ENCODE measurements at places on chromosomes 1 and 21.

DNA sequence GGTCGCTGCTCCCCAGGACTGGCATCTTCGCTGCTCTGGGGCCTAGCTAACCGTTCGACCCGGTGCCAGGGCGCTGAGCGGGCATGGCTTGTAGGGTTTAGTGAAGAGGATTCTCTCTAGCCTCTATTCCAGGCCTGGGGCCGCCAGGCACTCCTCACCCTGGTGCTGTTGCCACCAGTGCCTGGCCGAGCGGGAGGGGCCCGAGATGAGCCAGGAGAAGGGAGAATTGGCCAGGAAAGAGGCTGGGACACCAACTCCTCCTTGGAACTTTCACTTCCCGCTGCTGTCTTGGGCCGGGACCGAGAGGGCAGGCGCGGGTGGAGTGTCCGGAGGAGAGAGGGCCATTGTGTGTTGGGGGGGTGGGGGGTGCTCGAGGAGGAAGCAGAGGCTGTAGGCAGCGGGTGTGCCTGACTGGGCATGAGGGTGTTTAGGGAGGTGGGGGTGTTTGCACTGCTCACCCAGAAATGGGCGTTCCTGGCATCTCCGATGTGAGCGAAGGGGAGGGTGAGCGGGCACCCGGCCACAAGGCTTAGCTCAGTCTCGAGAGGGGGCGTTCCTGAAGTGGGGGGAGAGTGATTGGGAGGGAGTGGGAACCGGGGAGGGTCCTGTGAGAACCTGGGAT, 772 bp downstream of the ADAM15 start:
- DNase-seq = no peak

DNA sequence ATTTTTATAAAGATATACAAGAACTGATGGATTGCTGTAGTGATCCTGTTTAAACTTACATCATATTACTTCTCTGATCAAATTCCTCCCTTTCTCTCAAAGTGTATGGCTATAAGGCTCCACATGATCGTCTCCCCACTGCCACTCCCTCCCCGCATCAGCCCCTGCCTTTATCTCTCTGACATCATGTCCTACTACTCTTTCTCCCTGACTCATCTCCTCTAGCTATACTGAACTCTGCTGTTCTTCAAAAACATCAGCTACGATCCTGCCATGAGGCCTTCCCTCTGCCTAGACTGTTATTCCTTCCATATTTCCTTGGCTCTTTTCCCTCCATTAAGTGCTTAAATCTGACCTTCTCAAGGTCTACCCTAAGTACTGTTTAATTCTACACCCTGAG, 22.8 kb downstream of the HFM1 start:
- DNase-seq = no peak

DNA sequence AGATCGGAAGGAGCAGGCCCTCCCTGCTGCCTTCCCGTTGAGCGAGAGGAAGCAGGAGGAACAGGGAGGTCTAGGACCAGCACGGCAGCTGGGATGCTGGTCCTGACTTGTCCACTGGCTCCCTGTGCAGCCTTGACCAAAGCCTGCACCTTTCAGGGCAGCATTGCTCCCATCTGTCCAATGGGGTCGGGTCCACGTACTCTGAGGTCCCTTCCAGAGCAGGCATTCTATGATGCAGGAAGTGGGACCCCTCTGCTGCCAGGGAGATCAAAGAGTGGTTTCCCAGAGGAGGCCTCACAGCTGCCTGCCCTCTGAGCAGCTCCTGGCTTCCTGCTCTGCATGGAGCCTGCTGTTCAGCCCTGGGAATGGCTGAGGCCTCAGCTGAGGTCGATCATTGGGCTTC, 21.7 kb upstream of the ZNF362 start:
- no peak for DNase-seq

DNA sequence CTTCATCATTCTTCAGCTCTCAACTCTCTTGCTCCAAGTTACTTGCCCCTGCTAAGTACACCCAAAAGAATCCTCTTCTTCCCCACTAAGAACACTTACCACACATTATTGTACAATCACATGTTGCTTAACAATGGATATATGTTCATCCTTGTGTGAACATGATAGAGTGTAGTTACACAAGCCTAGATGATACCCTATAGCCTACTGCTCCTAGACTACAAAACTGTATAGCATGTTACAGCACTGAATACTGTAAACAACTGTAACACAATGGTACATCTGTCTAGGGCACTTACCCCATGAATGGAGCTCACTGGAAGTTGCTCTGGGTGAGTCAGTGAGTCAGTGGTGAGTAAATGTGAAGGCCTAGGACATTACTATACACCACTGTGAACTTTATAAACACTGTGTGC, 77.4 kb downstream of the RERE start:
- no peak for DNase-seq

DNA sequence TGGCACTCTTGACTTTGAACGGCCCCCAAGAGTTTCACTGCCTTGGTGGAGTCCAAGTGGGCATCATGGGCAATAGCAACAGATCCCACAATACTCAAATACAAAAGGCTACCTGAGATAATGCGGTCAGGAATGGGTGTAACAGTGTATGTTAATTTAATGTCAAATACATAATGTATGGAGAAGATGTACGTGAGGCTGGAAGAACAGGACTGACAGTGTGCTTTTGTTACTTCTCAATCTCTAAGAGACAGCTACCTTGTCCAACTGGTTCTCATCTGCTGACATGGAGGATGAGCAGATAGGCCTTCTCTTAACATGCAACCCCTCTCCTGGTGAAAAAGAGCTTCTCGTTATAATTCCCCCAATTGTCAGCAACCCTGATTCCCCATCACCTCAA, 167.2 kb downstream of the APP start:
- no peak for DNase-seq

DNA sequence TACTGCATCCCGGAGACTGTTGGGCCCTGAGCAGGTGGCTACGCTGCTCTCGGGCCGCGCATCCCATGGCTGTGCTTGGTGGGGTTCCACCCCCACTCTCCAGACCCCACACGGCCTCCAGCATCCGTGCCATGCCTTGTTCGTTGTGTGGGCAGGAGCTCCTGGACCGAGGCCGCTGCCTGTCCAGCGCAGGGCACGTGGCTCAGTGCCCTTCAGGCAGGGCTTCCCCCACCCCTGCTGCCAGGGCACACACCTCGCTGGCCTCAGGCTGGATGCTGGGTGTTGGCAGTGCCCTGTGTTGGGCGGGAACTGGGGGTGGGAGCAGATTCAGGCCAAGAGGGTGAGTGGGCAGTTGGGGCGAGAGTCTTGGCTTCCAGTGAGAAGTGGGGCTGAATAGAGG, 9.9 kb downstream of the PRKCZ start:
- no peak for DNase-seq

- peak; percentile 45 for DNase-seq
These were observed 118.9 kb upstream of the COL6A1 start for GRCh38 chr21:45862543-45863207.

- DNase-seq = no peak
These were observed 7.2 kb downstream of the LRP8 start for GRCh38 chr1:53320646-53321045.

- peak; percentile 74 for DNase-seq
These were observed 18.3 kb upstream of the PPIE start for GRCh38 chr1:39720094-39720999.

DNA sequence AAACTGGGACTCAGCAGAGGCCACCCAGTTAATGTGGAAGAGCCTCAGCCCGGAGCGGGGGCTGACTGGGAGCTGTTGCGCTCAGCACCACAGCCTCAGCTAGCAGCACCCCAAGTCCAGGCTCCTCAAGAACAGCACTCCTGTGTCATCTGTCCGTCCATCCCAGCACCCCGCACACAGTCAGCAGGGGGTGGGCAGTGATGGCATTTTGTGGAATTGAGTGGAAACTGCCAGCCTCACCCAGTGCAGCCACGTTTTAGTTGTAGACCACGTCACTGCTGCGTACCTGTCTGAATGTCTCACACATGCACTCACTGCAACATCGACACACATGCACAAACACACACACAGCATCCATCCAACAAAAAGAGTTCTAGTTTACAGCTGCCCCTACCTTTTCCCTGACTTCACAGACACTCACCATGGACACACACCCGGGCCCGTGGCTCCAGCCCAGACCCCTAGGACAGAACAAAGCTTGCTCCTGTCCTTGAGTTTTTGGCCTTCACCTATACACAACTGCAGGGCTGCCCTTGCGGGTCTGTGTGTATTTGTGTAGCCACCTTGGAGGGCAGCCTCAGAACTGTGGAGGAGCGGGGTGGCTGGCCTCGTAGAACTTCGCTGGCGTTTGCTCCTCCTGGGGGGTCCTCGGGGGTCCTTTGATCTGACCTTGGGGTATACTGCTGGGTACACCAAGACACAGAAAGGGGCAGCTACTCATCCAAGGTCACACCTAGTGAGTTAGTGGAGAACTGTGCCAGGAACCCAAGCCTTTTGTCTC, 5.2 kb downstream of the KCNQ4 start:
- DNase-seq = no peak

DNA sequence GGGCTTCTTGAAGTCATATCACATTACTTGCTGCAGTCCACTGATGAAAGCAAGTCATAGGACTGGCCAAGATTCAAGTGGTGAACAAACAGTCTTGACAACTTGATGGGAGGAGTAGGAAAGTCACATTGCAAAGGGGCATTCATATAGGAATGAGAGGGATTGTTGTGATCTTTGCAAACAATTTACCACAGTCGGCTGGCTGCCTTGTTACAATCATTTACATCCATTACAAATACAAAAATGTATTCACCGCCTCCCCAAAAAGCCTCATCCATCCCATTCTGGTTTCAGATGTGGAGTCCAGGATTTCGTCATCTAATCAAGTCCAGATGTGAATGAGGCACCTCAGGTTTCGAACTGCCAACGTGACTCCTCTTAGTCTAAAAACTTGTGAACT, 26.8 kb downstream of the GORAB start:
- no peak for DNase-seq

- peak; percentile 71 for DNase-seq
These were observed 610 bp upstream of the HES4 start for GRCh38 chr1:1000357-1001056.

DNA sequence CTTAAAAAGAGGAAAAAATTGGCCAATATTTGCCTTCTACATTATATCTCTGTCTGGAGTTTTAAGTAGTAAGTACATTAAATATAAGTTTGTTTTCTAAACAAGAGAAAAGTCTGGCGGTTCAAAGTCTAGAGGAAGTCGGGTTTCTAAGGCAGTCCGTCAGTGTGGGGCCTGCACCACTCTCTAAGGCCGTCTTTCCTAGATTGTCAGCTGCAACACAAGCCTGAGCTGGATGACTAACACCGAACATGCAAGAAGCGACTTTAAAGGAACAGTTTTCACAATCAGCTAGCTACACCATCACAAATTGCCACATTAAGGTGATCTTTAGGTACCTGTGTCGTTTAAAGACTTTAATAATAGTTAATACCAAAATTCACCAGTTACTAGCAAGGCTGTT, 19.6 kb downstream of the CCSAP start:
- no peak for DNase-seq

DNA sequence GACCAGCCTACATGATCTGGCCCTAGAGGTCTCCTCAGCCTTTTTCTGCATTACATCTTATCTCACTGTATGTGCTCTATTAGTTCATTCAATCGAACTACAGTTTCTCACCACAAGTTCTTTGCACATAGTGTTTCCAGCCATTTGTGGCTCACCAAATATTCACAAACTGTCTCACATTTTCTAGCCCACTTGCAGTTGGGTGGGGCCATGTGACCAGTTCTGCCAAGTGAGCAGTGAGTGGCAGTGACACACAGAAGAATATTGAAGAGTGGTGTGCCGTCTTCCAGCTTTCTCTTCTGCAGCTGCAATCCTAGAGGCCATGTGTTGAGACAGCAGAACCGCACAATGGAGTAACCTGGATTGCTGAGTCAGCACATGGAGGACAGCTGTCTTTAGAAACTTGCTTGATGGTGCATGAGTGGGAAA, 103.2 kb upstream of the ZNF644 start:
- DNase-seq = peak; percentile 46

DNA sequence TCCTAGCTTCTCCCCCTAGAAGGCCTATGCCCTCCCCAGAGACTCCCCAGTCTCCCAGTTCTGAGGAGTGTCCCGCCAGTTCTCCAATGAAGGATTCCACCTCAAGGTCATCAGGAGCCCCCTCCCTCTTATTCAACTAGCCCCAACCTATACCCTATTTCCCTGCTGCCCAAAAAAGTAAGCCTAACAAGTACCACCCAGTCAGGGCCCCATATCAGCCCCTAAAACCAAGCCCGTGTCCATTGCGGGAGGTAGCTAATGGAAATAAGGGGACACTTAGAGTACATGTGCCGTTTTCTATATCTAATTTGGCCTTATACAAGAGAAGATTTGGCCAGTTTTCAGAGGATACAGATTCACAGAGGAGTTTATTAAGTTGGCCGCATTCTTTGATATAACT, 416.2 kb downstream of the MATN1 start:
- DNase-seq = no peak

DNA sequence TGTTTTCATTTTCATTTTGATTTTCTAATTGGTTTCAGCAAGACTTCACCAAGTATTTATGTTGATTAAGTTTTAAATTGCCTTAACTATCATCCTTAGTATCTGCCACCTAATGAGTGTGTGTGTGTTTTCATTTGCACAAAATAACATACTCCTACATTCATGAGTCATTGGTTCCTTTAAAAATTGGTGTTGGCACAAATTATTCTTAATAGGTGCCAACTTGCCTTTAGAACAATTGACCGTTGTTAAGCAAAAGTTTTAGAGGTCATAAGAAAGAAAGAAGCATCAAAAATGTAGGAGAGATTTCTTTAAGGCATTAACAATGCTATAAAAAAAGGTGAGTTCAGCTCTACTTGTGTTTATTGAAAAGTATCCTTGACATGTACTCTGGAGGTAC, 77.5 kb downstream of the FNBP1L start:
- no peak for DNase-seq

DNA sequence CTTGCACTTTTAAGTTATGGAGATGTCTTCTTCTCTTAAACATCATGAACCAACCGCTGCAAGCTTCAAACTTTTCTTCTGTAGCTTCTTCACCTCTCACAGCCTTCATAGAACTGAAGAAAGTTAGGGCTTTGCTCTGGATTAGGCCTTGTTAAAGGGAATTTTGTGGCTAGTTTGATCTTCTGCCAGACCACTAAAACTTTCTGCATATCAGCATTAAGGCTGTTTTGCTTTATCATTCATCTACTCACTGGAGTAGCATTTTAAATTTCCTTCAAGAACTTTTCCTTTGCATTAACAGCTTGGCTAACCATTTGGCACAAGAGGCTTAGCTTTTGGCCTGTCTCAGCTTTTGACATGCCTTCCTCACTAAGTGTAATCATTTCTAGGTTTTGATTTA, 43.0 kb upstream of the RGL1 start:
- DNase-seq = no peak

DNA sequence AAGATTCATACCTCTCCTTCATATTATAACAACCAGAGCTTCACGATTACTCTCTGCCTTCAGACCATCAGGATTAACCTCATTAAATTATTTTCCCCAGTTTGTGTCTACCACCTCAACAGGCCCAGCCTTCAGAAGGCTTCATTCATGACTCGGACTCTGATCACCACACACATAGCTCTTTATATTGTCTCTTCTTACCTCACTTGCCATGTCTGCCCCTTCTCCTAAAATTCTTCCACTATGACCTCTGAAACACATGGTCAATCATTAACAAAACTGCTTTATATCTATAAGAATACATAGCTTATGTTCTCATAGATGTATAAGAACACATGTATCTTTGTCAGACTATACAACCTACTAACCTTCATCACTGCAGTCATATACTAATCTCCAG, 79.8 kb downstream of the USP1 start:
- no peak for DNase-seq

GRCh38 chr21:14284481-14284880, 68.5 kb downstream of the RBM11 start:
- DNase-seq = no peak

GRCh38 chr1:76840278-76840677, 27.0 kb upstream of the ST6GALNAC5 start:
- DNase-seq = no peak
